ENCODE measurements at places on chromosomes 12 and 14. TPM values are rescaled to one million over a fixed set of nuclear protein-coding genes. Genes with fewer than 3 reads are reported as not detected.

DNA sequence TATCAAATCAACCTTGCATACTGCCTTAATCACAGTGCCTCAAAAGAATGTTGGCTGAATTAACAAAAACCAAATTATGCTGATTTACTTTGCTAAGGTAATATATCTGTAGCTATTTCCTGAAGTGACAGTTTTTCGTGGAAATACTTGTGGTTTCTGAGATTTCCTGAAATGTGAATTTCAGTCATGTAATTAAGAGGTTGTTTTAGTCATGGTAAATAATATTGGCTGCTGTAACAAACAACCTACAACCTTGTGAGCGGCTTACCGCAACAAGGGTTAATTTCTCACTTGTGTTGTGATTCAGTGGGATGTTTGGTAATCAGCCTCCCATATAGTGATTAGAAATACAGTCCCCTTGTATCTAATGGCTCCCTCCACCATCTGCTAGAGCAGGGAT lies 387.9 kb downstream of the NELL2 start:
- no peaks in the 10 kb centered on the region for H3K4me1 ChIP-seq
- H3K27ac ChIP-seq, result no peak overlapping the region
- no peaks in the 10 kb centered on the region for H3K27me3 ChIP-seq
- H3K4me3 ChIP-seq, result no peak overlapping the region
- DNase-seq, result no peak
- no peaks in the 10 kb centered on the region for H3K36me3 ChIP-seq

The OR6C2 gene
- total RNA-seq, result not detected

The CEBPE gene
- total RNA-seq, result not detected

DNA sequence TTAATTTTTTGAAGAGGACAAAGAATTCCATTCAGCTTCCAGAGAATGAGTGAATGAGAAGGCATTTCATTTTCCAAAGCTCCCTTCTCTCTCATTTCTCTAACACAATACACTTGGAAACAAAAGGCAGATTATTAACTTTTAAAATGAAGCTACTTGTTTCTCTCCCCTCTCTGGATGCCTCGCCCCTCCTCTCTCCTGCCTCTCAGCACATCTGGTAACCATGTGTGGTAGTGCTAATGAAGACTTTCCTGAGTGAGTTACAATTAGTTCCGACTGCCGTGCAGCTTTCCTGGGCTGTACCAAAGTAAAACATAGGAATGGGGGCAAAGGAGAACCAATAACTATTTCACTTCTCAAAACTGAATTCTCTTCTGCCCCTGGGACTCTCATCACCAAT lies 84.7 kb upstream of the SOX5 start:
- H3K4me3 ChIP-seq, result peak overlapping the region; percentile 10
- H3K27ac ChIP-seq, result peak overlapping the region; percentile 85
- H3K36me3 ChIP-seq, result no peaks in the 10 kb centered on the region
- DNase-seq, result peak; percentile 65
- H3K4me1 ChIP-seq, result peaks cover 56% of the 10 kb centered on the region

The INSM2 gene
- not detected for total RNA-seq

GRCh38 chr14:56055511-56055910 lies 62.7 kb upstream of the PELI2 start:
- no peak overlapping the region for H3K27ac ChIP-seq
- H3K27me3 ChIP-seq, result no peaks in the 10 kb centered on the region
- peaks cover 22% of the 10 kb centered on the region for H3K4me1 ChIP-seq
- H3K36me3 ChIP-seq, result no peaks in the 10 kb centered on the region
- H3K4me3 ChIP-seq, result no peak overlapping the region

The SMIM41 gene
- not detected for total RNA-seq

GRCh38 chr12:18391151-18391550 lies 129.8 kb downstream of the PIK3C2G start:
- no peaks in the 10 kb centered on the region for H3K36me3 ChIP-seq
- H3K4me3 ChIP-seq, result no peak overlapping the region
- no peak for DNase-seq

GRCh38 chr12:7142056-7142644 lies 12.0 kb downstream of the CLSTN3 start:
- H3K4me1 ChIP-seq, result no peaks in the 10 kb centered on the region
- DNase-seq, result peak; percentile 70
- H3K4me3 ChIP-seq, result no peak overlapping the region
- no peaks in the 10 kb centered on the region for H3K36me3 ChIP-seq
- H3K27me3 ChIP-seq, result no peaks in the 10 kb centered on the region
- no peak overlapping the region for H3K27ac ChIP-seq

GRCh38 chr12:18148961-18149360 lies 59.0 kb upstream of the RERGL start:
- no peak overlapping the region for H3K4me3 ChIP-seq
- H3K27ac ChIP-seq, result no peak overlapping the region
- no peaks in the 10 kb centered on the region for H3K27me3 ChIP-seq
- no peak for DNase-seq
- H3K36me3 ChIP-seq, result no peaks in the 10 kb centered on the region

DNA sequence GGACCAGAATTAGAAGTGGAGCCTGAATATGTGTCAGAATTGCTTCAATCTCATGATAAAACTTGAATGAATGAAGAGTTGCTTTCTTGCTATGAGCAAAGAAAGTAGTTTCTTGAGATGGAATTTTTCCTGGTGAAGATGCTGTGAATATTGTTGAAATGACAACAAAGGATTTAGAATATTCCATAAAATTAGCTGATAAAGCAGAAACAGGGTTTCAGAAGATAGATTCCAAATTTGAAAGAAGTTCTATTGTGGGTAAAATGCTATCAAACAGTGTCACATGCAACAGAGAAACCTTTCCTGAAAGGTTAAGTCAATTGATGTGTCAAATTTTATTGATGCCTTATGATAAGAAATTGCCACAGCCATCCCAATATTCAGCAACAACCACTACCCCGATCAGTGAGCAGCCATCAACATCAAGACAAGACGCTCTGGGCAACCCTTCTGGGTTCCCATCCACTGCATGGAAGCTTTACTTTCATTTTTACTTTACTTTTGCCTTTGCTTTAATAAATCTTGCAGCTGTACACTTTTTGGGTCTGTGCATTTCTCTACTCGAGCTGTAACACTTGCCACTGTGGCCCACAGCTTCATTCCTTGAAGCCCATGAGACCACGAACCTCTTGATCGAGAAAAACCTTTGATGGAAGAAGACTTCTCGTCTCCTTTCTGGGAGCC lies 104.0 kb upstream of the SSTR1 start:
- H3K36me3 ChIP-seq, result no peaks in the 10 kb centered on the region
- no peaks in the 10 kb centered on the region for H3K4me1 ChIP-seq
- H3K27ac ChIP-seq, result no peak overlapping the region
- no peak for DNase-seq
- no peaks in the 10 kb centered on the region for H3K27me3 ChIP-seq

GRCh38 chr14:54010981-54011380 lies 54.4 kb upstream of the BMP4 start:
- peaks cover 7% of the 10 kb centered on the region for H3K4me1 ChIP-seq
- DNase-seq, result peak; percentile 24
- no peak overlapping the region for H3K4me3 ChIP-seq
- H3K36me3 ChIP-seq, result no peaks in the 10 kb centered on the region
- no peak overlapping the region for H3K27ac ChIP-seq
- H3K27me3 ChIP-seq, result no peaks in the 10 kb centered on the region

The ANO2 gene
- 4.0 TPM for total RNA-seq

The PLEKHG7 gene
- total RNA-seq, result not detected

The OR10G3 gene
- total RNA-seq, result not detected

GRCh38 chr14:34297786-34298520 lies 164.1 kb downstream of the SPTSSA start:
- no peak overlapping the region for H3K27ac ChIP-seq
- H3K27me3 ChIP-seq, result no peaks in the 10 kb centered on the region
- DNase-seq, result no peak
- peaks cover 11% of the 10 kb centered on the region for H3K4me1 ChIP-seq
